NCI-H2029 treated with DMSO at 0.1 percent for 48 hours (cell line): ENCODE measurements at places on chromosomes 1 and 21.

DNA sequence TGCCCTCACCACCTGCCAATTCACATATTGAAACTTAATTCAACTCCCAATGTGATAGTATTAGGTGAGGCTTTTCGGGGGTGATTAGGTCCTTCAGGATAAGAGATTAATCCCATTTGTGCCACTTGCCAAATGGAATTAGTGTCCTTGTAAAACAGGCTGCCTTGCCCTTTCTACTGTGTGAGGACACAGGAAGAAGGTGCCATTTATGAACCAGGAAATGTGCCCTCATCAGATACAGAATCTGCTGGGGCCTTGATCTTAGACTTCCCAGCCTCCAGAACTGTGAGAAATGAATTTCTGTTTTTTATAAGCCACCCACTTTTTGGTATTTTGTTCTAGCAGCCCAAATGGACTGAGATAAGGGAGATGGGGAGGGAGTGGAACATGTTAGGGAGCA is 39.1 kb upstream of the AGL start:
- DNase-seq = no peak

DNA sequence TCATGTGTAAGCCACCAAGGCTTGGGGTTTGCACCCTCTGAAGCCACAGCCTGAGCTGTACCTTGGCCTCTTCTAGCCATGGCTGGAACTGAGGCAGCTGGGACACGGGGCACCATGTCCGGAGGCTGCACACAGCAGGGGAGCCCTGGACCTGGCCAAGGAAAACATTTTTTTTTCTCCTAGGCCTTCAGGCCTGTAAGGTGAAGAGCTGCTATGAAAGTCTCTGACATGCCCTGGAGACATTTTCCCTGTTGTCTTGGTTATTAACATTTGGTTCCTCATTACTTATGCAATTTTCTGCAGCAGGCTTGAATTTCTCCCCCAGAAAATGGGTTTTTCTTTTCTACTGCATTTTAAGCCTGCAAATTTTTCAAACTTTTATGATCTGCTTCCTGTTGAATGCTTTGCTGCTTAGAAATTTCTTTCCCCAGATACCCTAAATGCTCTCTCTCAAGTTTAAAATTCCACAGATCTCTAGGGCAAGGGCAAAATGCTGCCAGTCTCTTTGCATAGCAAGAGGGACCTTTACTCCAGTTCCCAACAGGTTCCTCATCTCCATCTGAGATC is 295.8 kb downstream of the LTN1 start:
- no peak for DNase-seq

DNA sequence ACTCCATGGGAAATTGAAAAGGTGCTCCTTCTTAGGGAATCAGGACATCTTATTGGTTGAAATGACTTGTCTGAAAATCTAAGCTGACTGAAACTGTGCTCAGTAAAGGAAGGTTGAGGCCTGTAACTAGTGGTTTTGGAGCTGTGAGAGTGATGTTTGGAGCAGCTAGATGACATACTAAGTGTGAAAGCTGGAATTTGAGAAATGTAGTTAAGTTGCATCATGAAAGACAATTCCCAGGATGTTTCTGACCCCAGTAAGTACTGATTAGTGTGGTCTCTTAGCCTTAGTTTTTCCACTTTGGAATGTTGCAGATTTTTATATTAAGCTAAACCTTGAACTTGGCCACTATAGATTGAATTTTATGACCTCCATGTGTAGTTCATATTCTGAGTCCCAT is 154.9 kb downstream of the PAPPA2 start:
- no peak for DNase-seq

DNA sequence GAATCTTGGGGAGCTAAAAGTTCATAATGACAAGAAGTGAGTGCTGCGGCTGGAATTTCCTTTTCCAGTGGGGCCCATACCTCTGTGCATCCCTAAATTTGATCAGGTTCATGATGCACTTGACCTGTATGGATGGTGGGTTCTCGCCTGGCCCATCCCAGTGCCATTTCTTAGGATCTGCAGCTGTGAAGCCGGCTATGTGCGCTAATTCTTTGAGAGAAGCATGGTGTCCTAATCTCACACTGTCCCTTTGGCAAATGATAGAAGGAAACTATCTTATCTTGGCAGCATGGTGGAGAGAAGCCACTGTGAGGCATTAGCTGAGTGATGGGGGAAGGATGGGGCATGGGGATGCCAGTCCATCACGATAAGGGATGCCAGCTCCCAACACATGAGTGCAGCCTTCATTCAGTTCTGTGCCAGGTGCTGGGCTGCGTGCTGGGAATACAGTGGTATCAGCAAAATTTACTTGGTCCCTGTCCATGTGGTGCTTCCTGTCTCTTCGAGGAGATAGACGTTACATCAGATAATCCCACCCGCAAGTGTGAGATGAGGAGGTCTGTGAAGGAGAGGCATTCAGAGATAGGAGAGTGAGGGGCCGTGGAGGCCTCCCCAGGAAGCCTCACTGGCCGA is 30.5 kb downstream of the STUM start:
- no peak for DNase-seq

GRCh38 chr1:33931111-33931475 is 67.2 kb downstream of the HMGB4 start:
- no peak for DNase-seq

- no peak for DNase-seq
Observed at GRCh38 chr1:36851595-36851994, 182.7 kb downstream of the GRIK3 start.

DNA sequence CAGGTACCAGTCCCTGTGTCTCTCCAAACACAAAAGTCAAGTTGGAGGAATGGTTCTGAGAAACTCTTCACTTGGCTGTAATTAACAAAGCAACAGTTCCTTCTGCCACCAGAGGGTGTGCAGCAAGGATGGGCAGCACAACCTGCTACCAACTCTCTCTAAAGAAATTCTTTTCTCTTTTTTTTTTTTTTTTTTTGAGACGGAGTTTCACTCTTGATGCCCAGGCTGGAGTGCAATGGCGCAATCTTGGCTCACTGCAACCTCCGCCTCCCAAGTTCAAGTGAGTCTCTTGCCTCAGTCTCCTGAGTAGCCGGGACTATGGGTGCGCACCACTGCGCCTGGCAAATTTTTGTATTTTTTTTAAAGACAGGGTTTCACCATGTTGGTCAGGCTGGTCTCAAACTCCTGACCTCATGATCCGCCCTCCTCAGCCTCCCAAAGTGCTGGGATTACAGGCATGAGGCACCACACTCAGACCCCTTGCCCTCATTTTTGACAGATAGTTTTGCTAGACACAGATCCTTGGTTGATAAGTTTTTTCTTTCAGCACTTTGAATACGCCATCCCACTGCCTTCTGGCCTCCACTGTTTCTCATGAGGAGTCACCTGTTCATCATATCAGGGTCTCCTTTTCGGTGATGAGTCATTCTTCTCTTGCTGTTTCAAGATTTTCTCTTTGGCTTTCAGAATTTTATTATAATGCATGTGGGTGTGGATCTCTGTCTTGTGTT is 12.1 kb upstream of the DEGS1 start:
- no peak for DNase-seq

GRCh38 chr1:38814984-38815464 is 44.5 kb downstream of the RRAGC start:
- DNase-seq = no peak
